Activated CD4-positive, alpha-beta T cell treated with anti-CD3 and anti-CD28 coated beads, Interleukin-2, Interleukin-6, amounts not matched to agents 100 ng/mL and 50 ng/mL, durations not matched to agents 16 hours and 8 hours (primary cell): ENCODE measurements at places on chromosomes 6 and 20.

- no peak for DNase-seq
Measured at GRCh38 chr20:5327356-5327755, 10.6 kb upstream of the PROKR2 start.

- no peak for DNase-seq
Measured at GRCh38 chr6:81789291-81789690, 36.8 kb upstream of the TENT5A start.

- DNase-seq: peak; percentile 82
Measured at GRCh38 chr6:27541212-27541932, 68.5 kb upstream of the ZNF184 start.

DNA sequence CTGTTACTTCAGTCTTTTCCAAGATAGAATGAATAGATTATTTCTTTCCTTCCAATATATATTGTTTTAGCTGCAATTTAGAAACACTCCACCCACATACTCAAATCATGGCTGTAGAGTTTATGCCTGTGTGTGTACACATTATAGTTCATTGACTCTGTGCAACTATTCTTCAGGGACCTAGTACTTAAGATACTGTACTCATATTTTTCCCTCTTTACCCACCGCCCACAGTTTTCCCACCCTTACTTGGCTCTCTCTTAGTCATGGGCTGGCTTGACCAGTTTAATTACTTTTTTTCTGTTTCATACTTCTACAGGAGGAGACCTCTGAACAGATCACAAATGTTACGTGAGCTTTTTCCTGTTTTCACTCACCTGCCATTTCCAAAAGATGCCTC, 30.4 kb downstream of the C6orf89 start:
- DNase-seq: no peak

DNA sequence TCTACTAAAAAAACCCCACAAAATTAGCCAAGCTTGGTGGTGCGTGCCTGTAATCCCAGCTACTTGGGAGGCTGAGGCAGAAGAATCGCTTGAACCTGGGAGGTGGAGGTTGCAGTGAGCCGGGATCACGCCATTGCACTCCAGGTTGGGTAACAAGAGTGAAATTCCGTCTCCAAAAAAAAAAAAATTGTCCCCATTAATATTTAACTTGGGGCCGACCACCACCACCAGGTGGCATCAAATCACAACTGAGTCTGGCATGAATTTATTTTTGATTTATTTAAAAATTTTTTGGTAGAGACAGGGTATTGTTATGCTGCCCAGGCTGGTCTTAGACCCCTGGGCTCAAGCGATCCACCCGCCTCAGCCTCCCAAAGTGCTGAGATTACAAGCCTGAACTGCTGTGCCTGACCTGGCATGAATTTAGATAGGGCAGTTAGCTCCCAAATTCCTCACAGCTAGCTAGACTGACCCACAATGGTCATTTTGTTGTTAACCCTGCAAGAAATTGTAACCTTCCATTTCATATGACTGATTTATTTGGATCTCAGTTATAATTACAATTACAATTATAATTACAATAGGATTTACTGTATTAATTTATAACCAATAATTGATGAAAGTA, 17.1 kb upstream of the BEND3 start:
- DNase-seq: peak; percentile 26

- DNase-seq: no peak
Measured at GRCh38 chr20:3685341-3685740, 3.5 kb upstream of the ADAM33 start.

- no peak for DNase-seq
Measured at GRCh38 chr6:159931846-159932245, 37.0 kb upstream of the IGF2R start.

DNA sequence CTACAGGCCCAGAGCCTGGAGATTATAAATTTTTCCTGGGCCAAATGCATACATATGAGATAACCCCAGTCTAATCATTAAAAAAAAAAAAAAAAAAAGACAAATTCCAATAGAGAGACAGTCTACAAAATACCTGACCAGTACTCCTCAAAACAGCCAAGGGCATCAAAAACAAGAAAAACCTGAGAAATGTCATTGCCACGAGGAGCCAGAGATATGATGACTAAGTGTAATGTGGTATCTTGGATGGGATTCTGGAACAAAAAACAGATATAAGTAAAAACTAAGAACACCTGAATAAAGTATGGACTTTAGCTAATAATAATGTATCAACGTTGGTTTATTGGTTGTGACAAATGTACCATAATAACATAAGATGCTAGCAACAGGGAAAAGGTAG, 24.9 kb downstream of the UBE2V1 start:
- DNase-seq: no peak

DNA sequence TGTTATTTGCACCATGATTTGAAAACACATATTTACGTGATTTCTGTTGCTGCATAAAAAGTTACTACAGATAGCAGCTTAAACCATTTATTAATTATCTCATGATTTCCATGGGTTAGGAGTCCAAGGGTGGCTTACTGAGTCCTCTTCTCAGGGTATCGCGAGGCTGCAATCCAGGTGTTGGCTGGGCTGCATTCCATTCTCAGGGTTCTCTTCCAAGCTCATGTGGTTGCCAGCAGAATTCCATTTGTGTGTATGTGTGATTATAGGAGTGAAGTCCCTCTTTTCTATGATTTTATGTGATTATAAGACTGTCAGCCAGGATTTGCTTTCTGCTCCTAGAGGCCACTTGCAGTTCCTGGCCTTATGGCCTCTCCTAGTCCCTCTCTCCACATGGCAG, 135.1 kb downstream of the FAM83B start:
- no peak for DNase-seq

DNA sequence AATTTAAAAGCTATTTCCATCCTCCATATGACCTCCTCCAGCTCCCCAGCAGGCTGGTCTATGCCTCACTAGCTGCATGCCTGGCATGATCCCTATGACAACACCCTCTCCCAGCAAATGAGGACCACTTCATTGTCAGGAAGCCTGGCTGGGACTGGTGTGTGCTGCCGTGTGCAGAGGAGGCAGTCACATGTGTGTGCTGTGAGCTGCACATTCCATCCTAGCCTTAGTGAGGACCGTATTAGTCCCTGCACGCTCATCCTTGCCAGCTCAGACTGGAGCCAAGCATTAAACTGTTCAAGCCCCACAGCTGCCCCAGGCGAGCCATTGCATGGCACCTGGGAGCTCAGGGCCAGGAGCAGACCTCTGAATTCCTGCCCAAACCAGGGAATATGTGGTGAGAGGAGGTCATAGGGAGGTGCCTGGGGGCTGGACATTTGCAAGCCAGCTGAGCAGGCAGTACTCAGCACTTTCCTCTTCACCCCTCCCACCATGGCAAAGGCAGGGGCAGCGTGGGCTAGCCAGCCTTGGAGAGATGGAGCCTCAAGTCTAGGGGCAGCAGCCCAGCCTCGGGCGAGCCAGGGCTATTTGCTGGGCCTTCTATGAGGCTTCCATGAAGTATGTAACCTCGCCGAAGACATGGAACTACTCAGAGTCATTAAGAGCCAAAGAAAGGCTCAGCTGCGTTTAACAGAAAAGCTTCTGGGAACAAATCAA, 8.7 kb upstream of the CCN5 start:
- DNase-seq: no peak

- no peak for DNase-seq
Measured at GRCh38 chr6:46486181-46486580, 5.1 kb downstream of the RCAN2 start.

GRCh38 chr6:118284736-118285360, 263.2 kb upstream of the PLN start:
- DNase-seq: no peak

DNA sequence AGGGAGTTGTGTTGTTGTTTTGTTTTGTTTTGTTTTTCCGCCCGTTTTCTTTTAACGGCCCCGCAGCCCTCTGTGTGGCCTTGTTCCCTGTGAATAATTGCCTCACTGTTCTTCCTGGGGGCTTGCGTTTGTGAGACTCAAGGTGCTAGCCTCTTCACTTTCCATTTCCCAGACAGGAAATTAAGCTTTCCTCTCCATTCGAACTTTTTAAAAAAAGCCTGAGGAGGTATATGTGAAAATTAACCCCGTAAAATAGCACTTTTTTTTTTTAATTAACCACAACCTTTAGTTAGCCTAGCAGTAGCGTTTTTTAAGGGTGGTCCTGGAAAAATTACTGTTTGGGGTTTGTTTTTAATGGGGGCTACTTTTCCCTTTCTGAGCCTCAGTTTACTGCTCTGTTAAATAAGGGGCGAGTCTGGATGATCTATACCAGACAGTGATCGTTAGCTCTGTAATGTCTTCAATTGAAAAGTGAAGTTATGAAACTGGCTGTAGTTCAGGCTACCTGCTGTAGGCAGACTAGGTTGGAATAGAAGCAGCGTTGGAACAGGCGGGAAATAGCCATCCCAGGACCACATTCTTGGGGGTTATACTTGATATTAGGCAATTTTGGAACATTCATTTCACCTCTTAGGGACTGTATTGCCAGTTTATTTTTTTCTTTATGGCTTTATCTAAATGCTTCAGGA, 1.7 kb downstream of the STX16 start:
- peak; percentile 9 for DNase-seq

DNA sequence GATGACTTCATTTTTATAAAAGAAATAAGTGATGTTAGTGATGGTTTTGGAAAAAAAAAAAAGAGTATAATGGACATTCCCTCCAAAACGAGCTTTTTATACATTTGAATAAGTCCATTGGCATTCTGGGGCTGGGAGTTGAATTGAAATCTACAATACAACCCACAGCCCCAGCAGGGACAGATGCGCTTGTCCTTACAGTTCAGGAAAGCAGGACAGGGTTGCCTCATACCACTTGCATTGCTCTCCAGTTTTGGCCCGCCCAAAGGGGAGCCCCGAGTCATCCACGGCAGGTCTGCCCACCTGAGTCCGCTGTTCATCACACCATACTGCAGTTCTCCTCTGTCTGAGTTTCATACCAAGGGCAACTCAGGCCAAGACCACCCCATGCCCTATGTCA, 46.2 kb downstream of the VAPB start:
- DNase-seq: no peak

DNA sequence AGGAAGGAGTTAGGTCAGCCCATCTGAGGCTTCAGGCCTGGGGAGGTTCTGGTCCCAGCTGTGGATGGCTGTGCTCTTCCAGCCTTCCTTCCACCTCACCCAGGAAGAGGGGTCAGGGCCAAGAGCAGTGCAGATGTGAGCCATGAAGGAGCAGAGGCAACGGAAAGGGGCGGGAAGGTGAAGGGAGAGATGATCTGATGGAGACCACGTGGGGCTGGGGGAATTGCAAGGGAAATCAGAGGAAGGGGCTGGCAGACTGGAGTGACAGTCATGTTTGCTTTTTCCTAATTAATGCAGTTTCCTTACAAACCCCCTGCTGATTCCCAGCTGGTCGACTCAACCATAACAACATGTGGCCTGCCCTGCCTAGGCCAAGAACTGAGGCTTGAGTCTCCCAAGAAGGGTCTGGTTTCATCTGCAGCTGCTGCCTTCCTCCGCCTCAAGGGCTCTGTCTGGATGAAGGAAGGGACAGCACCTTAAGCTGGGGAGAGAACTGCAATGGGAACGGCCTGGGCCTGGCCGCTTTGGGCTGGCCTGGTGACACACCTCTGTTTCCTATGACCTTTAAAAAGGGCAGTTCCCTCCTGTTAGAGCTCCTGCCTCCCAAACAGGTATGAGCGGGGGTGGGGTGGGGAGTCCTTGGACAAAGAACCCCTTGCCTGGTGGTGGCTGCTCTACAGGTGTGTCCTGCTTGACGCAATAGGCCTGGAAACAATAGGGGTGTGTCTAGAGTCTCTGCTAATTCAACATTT, 7.8 kb upstream of the MRPS18A start:
- no peak for DNase-seq

- no peak for DNase-seq
Measured at GRCh38 chr6:42230345-42231321, 13.0 kb upstream of the MRPS10 start.

- DNase-seq: peak; percentile 7
Measured at GRCh38 chr6:151452750-151453427, 963 bp upstream of the RMND1 start.

DNA sequence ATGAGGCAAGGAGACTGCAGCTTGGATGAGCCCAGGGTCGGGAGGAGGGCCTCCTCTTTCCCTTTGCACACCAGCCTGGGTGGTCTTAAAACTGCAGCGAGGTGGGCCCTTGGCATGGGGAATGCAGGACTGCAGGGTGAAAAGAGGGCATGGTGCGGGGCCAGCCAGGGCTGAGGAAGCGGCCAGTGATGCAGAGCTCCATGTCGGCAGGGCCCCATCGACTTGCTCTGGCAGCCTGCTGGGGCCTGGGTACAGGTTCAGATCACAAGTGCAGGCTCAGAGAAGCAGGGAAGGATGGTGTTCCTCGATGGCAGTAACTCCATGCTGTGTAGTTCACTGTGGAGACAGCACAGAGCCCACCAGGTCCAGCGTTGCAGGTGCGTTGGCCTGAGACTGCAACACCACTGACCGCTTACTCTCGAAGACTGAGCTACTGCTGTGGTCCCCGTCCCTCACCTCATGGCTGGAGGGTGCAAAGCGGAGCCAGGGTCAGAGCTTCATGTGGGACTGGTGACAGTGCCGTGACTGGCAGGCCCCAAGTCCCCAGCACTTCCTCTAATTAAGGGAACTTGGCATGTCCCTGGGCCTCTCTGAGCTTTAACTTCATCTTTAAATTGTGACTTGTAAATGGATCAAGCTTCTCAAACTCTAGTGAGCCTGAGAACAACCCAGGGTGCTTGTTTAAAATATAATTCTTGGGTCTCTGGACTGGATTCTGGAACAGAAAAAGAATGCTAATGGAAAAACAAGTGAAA, 223.2 kb downstream of the SYNDIG1 start:
- no peak for DNase-seq

- no peak for DNase-seq
Measured at GRCh38 chr6:160198606-160199211, 59.9 kb downstream of the SLC22A2 start.

DNA sequence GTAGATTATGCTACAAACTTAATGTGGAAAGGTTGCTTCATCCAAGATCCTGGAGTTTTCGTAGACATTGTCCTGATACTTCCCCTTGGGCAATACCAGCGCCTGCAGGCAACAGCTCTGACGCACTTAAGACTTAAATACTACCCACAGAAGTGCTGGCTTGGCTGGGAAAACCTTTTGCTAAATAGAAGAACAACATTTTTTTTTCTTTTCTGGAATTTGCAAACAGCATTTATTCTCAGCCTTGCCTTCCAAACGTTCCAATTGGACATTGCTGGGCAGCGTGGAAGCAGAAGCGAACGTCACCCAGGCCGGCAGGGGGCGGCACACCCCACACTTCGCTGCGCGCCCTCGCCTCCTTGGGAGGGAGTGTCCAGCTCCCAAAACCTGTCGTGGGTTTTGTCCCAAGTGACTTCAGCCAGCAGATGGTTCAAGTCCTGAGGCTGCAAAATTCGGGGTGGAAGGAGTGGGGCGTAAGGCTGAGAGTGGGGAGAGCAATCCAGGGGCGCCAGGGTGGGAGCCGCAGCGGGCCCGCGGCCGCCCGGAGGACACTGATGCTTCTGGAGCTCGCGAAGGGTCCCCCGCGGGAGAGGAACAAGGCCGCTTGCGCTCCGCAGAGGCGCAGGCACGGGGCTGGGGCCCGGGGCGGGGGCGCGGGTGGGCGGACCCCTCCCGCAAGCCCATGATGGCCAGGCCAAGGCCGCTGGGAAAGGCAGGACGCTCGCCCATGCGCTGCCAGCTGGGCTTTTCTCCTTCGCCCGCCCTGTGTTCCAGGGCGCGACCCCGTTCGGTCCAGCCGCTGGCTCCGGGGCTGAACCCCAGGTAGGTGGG, 60.8 kb upstream of the MAP3K4 start:
- DNase-seq: peak; percentile 62
